ENCODE measurements at places on chromosomes 12 and 14.

- no peak for DNase-seq
These were observed 124.3 kb downstream of the FBXL14 start for GRCh38 chr12:1470051-1470450.

GRCh38 chr12:52976574-52977071, 27.7 kb downstream of the KRT18 start:
- no peak for DNase-seq

DNA sequence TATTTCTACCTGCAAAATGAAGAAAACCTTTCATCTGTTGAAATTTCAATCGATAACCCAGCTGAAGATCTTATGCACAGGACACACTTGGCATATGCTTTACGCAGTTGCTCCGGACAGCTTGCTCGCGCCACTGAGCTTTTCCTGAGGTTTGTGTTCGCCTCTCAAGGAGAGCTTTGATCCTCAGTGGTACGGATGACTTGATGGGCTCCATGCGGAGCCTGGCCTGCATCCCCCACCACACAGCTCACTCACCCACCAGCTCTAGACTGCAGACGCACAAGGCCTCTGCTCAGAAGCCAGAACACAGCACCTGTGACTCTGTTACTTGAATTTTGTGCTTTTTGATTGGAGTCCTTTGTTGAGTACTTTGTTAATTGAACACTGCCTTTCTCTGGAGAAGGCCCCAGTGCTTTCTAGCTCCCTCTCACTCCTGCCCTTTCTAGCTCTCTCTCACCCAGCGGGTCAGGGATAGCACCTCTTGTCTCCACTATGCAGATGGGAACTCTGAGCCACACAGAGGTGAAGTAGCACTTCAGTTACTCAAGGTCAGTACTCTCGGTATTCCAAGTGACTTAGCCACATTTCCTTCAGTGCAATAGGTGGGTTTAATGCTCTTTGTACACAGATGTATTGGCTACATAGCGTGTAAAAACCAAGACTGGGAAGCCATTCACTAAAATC, 52.1 kb downstream of the TBC1D30 start:
- DNase-seq: no peak

DNA sequence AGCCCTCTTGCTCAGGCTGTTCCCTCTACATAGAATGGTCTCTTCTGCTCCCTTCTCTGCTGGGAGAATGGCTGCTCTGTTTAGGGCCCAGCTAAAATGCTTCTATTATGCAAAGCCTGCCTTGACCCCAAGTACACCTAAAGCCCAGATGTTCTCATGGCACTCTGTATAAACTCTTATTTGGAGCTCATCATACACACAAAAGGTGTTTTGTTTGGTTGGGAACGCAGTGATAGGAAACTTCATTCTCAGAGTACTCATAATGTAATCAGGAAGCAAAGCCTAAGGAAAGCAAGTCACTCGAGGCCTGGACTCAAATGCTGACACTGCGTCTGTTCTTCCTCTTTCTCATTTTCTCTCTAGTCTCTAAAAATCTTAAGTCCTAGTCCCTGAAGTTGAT, 38.2 kb upstream of the SYCP3 start:
- DNase-seq: no peak

DNA sequence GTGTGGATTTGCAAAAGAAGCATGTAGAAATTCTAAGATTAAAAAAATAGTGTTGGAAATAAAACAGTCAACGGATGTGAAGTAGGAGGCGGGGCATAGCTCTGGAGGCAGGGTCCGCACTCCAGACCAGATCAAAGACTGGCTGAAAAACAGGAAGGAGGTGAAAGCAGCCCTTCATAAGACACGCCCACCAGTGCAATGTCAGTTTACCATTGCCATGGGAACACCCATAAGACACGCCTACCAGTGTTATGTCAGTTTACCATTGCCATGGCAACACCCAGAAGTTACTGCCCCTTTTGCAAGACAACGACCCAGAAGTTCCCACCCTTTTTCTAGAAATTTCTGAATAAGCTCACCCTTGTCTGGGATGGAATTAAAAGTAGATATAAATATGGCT, 87.1 kb downstream of the FZD10 start:
- DNase-seq: no peak

GRCh38 chr12:86249851-86250250, 6.3 kb downstream of the MGAT4C start:
- no peak for DNase-seq

DNA sequence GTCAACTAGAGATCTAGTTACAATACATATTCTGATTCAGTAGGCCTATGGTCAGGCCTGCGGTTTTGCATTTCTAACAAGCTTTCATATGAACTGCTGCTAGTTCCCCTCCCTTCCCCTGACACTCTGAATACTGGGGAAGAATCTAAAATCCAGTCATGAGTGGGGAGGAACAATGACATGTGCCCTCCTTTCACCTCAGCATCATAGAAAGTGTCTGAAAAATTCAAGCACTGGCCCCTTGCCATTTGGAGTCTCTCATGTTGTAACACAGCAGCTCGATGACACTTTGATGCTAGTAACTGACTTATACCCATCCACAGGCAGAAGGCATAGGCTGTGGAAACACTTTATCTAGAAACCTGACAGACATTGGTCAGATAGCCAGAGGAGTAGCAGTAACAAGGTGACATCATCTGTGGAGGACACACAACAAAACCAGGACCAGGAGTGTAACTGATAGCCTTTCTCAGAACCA, 161.9 kb upstream of the RASSF8 start:
- DNase-seq: no peak

GRCh38 chr12:102033991-102034745, 27.6 kb downstream of the WASHC3 start:
- no peak for DNase-seq

DNA sequence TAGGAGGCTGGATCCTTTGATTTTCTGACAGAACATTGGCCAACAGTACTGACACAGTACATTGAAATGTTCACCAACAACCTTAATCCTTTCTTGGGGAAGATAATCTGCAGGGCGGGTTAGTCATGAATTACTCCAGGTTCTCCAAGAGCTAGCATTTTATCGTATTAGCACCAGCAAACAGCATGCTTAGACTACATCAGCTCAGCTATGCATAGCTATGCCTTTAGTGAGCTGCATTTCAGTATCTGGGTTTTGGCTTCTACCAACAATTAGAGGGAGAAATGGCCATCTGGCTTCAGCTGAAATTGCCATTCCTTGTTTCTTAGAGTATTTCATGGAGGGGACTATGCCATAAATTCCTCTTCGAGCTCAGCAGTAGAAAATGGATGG, 33.8 kb downstream of the SAMD4A start:
- DNase-seq: no peak

GRCh38 chr12:22321638-22322037, 12.9 kb downstream of the ST8SIA1 start:
- no peak for DNase-seq

DNA sequence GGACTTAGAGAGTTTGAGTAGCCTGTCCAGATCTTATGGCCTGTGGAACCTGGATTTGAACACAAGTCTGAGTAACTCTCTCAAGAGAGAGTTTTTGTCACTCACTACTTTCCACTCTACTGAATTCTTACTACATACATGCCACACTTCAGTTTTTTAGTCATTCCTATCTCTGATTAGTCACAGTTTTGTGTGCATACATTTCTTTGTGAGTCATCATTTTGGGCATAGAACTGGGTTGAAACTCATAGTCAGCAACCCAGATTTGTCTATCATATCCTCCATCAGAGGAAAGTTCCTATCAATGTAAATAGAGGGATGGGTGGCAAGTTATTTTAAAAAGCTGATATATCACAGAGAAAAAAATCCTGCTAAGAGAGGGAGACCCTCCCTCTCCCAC, 42.9 kb downstream of the FLRT2 start:
- no peak for DNase-seq

- no peak for DNase-seq
These were observed 60.3 kb upstream of the DLK1 start for GRCh38 chr14:100666403-100666802.
